ENCODE measurements at places on chromosomes 2 and 18.

- no peak for DNase-seq
These were observed 103.3 kb downstream of the EXOC6B start for GRCh38 chr2:72722492-72723070.

GRCh38 chr2:143312441-143312840 lies 183.2 kb downstream of the ARHGAP15 start:
- DNase-seq = no peak

DNA sequence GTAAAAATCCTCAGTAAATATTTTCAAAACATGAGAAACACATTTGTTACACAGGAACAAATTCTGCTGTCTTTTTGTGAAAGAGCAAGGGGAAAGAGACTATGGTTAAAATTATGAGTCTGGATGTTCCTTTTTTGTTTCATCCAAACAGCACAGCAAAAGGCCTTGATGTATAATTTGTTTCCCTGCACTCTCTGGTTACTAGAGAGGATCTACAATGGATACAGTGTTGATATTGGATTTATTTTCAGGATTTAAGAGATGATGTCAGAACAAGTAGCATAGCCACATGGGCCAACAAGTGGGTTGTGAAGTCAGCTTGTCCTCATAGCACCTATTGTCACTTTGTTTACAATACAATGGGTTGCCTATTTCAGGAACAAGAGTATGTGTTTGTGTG lies 11.3 kb upstream of the ERBB4 start:
- no peak for DNase-seq

DNA sequence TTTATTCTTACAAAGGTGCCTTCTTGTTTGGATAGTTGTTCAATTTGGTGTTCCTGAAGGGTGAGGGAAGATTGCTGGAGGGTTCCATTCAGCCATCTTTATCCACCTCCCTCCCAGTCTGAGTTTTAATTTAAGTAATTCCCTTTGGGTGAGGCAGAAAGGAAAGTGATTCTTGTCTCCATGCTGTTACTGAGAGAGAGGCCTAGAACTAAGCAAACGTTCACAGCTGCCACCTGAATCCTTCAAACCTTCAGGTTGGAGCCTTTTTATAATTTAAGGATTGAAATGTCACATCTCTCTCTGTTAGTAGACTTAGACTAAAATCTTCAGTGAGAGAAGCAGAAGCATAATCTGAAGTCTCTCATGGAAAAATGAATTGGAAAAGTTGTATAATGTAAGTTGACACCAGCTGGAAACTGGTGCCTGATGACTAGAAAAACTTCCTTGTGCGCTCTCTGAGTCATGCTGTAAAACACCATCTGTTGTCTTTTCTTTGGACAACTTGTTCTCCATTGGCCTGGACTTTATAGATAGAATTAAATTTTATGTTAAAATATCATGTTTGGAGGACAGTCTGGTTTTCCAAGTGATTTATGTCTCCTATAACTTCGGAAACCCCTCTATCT lies 14.6 kb downstream of the STRADB start:
- DNase-seq = no peak

GRCh38 chr2:29729401-29729800 lies 192.0 kb downstream of the ALK start:
- no peak for DNase-seq

DNA sequence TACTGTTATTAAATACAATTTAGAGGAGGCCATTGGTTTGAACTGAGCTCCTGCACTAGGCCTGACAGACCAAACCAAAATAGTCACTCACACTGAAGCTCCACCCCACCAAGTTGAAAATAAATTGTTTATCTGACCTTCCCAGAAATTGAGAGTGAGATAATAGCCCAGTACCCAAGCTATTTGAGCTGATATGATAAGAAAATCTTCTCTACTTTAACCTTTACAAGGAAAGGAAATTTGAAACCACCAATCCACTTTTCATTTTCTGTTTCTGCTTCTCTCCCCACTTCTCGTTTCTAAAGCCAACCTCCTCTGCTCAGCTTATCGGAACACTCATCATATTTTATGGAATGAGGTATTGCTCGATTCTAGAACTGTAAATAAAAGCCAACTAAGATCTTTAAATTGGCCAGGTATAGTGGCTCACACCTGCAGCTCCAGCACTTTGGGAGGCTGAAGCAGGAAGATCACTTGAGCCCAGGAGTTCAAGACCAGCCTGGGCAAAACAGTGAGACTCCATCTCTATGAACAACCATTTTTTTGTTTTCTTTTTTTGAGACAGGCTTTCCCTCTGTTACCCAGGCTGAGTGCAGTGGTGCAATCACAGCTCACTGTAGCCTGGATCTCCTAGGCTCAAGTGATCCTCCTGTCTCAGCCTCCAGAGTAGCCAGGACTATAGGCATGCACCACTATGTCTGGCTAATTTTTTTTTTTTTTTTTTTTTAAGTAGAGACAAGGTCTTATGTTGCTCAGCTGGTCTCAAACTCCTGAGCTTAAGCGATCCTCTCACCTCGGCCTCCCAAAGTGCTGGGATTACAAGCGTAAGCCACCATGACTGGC lies 13.3 kb upstream of the GALM start:
- no peak for DNase-seq

DNA sequence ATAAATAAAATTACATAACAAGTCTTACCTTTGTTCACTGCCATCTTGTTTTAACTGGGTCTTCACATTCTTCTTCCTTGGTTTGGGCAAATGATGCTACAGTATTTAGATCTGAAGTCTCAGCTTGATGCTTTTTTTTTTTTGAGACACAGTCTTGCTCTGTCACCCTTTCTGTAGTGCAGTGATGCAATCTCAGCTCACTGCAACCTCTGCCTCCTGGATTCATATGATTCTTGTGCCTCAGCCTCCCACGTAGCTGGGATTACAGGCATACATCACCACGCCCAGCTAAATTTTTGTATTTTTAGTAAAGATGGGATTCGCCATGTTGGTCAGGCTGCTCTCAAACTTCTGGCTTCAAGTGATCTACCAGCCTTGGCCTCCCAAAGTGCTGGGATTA lies 53.2 kb upstream of the MAT2A start:
- DNase-seq = no peak

DNA sequence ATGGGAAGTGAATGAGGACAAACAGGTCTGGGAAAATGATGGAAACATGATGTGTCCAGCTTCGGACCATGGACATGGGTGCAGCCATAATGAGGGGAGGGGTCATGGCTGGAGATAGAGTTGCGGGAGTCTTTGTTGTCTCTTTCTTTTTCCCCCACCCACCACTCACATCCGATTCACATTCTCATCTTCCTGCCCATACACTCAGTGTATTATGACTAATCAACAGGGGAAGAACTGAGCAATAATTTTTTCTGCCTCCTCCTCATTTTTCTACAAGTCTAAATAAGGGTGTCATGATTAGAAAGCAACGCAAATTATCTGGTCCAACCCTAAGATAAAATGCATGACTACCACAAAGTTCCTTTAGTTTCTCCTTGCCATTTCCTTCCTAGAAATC lies 5.7 kb upstream of the SERPINB2 start:
- DNase-seq = no peak

DNA sequence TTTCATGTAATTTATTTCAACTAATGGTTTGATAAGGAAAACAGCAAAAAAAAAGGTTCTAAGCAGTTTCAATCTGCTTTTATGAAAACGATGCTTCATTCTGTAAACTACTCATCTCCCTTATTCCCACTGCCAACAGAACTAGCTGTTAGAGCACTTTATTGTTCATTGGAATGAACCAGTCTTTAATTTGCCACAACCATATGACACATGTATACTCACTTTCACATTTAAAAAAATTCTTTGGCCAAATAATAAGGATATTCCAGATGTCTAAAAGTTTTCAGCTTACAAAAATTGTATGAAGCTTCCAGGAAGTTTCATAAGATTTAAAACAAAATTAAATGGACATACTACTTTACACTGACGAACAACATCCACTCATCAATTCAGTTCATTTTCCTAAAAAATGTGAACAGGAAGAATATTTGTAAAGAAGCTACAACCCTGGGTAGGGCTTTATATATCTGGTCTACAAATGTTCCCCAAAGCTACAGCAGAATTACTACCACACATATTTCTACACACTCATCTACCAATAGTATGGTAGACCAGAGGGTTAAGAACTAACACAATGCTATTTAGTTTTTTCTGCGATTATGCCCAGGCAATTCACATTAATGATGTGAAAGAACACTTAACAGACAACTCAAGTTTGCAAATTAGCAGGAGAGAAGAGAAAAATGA lies 37.7 kb downstream of the ZNF521 start:
- DNase-seq = no peak

DNA sequence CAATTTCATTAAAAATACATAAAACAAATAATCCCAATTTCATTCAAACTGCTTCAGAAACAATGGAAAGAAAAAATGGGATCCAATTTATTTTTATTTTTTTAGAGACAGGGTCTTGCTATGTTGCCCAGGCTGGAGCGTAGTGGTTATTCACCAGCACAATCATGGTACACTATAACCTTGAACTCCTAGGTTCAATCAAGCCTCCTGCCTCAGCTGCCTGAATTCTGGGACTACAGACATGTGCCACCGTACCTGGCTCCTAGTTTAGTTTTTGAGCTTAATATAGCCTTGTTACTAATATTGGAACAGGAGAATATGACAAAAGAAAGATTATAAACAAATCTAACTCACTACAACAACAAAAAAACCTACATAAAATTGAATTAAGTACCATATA lies 34.2 kb downstream of the SAP130 start:
- no peak for DNase-seq

DNA sequence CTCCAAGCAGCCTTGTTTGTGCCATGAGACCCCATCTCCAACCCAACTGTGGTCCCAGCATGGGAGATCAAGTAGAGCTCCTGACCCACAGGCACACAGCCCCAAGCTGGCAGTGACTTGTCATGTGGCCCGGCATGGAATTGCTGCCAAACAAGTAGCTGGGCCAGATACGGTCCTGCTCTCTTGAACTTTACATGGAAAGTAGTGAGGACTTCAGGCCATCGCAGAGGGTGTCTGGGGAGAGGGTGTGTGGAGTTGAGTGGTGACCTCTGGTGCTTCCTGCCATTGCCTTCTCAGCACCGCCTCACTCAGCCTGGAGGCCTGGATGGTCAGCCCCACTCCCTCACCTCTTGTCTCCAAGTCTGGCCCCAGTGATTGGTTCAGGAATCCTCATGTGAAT lies 10.9 kb upstream of the SLC4A3 start:
- no peak for DNase-seq

DNA sequence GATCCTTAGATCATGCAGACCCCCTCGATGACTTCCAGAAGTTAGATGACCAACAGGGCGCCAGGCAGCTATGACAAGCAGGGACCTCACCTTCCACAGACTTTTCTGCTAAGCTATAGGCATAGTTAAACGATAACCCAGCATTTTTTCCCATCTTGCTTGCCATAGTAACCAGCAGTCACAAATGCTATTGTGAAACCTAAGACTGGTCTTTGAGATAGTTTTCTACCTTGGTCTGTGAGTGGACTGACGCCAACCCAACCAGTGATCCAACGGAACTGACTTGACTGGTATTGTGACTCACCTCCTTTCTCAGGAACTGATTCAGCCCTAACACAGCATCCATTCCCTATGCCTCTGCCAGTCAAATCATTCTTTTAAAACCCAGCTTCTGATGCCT lies 361.2 kb downstream of the LRRTM4 start:
- DNase-seq = no peak

- no peak for DNase-seq
These were observed 180.9 kb upstream of the GYPC start for GRCh38 chr2:126475031-126475430.

DNA sequence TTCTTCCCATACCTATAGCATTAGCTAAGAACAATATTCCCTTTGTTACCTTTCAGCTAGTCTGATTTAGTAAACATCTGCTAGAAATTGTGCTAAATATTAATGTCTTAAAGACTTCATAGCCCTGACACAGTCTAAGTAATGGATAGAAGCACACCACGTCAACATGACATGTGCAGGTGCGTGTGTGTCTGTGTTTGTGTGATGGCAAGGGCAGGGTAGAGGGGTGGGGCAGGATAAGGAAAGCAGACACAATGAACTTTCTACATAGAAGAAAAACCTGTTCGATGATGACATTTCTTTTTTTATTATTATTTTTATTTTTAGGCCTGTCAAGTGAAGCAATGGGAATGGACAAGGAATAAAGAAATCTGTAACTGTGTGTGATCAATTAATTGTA lies 223.3 kb downstream of the NOL4 start:
- no peak for DNase-seq

DNA sequence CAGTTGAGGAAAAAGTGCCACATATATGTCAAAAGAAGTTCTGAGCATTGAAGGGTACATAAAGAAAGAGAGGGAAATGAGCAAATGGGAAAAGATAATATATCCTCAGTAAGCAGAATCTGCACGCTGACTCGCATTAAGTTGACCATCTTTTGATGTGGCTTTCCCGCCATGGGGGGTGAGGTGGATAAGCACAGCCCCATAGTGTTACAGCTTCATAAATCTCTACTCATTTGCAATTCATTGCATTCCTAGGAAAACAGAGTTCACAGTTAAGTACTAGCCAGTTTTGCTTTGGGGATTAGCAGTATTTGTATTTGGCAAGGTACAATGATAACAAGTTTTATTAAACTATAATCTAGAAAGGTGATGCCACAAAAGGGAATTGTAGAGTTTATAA lies 814.2 kb downstream of the LRP1B start:
- no peak for DNase-seq

GRCh38 chr2:86372641-86373502 lies 35.4 kb upstream of the REEP1 start:
- DNase-seq = no peak

GRCh38 chr2:146451972-146452371 lies 1392.9 kb upstream of the ACVR2A start:
- DNase-seq = no peak

- no peak for DNase-seq
These were observed 148.5 kb downstream of the MYT1L start for GRCh38 chr2:2182551-2183071.

Measured in NCI-H1417 treated with DMSO at 0.1 percent for 48 hours (cell line).